ENCODE measurements at places on chromosomes 12 and 14.

DNA sequence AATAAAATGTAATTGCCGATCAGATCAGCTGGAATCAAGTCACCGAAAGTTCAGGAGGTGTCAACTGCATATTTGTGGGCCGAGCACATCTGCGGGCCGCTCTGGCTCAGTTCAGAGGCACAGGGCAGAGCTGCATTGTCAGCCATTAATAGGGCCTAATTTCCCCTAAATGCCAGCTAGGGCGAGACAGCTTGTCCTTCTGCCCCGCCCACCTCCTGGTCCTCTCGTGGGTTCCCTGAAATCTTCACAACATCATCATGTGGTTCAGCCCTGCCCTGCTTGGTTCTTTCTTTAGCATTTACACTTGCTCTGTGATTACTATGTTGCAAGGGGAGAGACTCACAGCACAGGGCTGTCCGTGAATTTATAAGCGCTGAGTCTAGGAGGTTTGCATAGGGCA lies 148.9 kb downstream of the CHST11 start:
- no peak for DNase-seq

GRCh38 chr12:12282761-12283425 lies 16.0 kb upstream of the LRP6 start:
- DNase-seq = no peak

- no peak for DNase-seq
These were observed 63.5 kb downstream of the PELI2 start for GRCh38 chr14:56181681-56182085.

- no peak for DNase-seq
These were observed 10.3 kb upstream of the PCNX1 start for GRCh38 chr14:70896981-70897380.

- no peak for DNase-seq
These were observed 62.6 kb downstream of the SEL1L start for GRCh38 chr14:81471062-81471461.

- DNase-seq = no peak
These were observed 71.1 kb downstream of the EGLN3 start for GRCh38 chr14:33879684-33880286.

DNA sequence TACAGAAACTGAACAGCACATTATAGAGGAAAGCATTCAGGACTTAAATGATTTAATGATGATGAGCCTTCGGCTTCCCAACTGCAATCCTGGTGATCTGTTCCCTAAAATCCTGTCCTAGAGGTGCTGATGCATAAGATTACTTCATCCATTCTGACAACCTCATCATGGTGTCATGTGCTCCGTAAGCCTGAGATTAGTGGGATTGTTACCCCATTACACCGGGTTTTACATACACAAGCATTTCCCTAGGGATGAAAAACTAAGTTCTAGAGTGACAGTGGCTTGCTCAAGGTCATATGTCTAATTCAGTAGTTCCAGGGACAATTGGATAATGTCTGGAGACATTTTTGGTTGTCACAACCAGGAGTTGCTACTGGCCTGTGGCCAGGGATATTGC lies 2.5 kb upstream of the RNASE13 start:
- no peak for DNase-seq

GRCh38 chr12:27198036-27198435 lies 46.0 kb upstream of the STK38L start:
- DNase-seq = no peak
